Right cardiac atrium (tissue), 5 donors: ENCODE measurements at places on chromosomes 12 and 14.
A peak's percentile ranks its signal among the peaks of the same experiment; 100 is the strongest.

GRCh38 chr12:12428961-12429657, 72.2 kb downstream of the BORCS5 start:
- no peak for DNase-seq

DNA sequence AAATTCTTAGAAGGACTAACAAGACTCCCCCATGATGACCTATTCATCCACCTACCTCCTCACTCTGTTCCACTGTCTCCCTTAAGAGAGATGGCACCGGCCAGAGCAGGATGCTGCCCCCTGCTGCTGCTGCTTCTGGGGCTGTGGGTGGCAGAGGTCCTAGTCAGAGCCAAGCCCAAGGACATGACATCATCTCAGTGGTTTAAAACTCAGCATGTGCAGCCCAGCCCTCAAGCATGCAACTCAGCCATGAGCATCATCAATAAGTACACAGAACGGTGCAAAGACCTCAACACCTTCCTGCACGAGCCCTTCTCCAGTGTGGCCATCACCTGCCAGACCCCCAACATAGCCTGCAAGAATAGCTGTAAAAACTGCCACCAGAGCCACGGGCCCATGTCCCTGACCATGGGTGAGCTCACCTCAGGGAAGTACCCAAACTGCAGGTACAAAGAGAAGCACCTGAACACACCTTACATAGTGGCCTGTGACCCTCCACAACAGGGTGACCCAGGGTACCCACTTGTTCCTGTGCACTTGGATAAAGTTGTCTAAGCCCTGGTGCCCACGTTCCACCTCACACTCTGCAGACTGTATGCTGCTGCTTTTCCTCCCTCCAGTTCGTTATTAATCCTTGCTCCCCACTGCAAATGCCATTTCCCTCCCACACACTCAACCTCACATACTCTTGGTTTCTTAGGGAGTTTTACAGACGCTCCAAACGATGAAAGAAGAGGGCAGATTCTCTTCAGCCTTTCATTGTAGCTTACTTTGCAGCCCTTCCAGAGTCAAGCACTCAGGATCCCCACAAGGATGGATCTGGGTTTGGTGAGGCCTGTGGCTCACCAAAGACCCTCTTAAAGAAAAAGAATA, at the start of gene RNASE8:
Gene RNASE8, plus strand, starts transcription at position 20 of the 873 bp plus-strand sequence. Its CDS starts 71 bp downstream, at position 91.
- no peak for DNase-seq

DNA sequence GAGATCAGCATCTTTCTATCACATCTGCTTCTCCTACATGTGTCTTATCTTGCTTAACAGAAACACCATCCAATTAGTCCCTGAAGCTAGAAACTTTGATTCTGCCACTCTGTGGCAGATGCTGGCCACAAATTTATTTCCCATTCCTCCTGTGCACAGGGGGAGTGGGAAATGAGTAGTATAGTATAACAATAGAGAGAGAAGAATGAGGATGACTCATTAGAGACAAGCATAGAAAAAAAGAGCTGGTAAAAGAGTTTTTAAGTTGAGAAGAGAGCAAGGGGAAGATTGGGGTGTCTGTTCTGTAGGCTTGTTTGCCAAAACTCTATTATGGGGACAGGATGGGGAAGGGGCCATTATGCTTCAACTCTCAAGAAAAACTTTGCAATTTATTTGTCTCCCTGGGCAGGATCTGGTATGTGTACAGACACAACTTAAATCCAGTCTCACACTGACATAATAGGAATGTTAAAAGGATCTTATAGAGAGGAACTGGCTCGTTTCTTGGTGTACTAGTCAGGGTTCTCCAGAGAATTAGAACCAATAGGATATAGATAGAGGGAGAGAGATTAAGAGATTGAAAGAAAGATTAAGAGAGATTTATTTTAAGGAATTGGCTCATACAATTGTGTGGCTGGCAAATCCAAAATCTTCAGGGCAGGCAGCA, 142.6 kb upstream of the CPSF6 start:
- DNase-seq = no peak

DNA sequence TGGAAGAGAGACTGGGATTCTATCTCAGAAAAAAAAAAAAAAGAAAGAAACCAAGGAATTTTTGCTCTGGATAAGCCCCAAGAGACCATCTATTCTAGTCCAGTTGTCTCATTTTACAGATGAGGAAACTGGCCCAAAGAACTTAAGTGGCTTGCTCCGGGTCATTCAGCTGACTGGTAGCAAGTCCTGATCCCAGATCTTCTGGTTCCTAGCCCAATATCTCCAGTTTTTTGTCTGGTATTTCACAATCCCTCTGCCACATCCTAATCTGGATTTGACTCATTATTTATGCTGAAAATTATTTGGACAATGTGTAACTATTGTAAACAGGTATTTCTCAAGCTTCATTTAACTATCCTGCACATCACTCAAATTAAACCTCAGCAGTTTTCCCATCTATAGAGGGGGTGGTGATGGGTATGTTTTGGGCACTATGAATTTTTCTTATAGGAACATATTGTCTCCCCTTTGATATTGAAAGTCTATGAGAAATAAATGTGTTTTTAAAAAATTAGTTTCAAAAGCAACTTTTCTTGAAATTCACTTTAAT, 43.4 kb downstream of the PPP2R5E start:
- DNase-seq = no peak

DNA sequence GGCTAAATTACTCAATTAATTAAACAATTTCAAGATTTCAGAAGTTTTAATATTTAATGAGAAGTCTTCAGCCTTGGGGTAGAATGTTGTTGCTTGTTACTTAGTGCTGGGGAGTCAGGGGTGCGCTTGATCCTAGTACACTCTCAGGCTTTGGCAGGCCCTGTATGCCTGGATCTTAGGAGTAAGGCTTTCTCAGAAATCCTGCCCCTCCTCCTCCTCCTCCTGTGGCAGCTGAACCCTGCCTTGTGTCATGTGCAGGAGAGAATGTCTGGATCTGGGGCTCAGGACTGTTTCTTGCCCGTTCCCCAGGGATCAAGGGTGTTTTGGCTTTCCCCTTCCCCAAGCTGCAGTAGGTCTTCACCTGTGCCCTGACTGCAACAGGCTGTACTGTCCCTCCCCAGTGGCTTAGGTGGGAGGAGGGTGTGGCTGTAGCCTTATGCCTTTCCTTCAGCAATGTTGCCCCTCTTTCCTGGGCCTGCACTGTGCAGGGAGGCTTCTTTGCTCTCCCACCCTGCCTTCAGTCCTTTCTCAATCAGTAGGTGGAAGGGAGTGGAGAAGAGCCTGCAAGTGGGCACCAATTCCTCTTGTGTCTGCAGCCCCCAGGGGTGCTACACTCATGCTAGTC, 108.2 kb downstream of the SLC38A6 start:
- DNase-seq = no peak

- DNase-seq = no peak
Observed at GRCh38 chr12:109266106-109266879, 42.8 kb downstream of the FOXN4 start.

GRCh38 chr12:105930557-105931503, 207.9 kb downstream of the NUAK1 start:
- DNase-seq = no peak

DNA sequence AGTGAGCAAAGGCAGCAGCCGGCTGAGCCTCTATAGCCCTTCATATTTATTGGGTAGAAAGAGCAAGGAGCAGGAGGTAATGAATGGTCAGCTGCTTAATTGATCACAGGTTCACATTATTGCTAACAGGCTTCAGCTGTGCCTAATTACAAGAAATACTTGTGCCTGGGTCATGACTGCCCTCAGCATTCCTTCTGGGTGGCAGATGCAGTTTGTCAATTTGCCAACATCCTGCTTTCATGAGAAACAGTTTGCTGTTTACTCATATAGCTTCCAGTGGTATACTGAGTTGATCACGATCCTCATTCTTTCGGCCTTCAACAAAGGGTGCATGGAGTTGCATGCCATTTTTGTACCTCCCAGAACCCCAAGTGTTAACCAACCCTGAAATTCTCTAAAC, 81.0 kb upstream of the PLEKHG7 start:
- DNase-seq = no peak

- peak; percentile 50 for DNase-seq
Observed at GRCh38 chr12:20629414-20630156, 65.5 kb upstream of the SLCO1C1 start.

DNA sequence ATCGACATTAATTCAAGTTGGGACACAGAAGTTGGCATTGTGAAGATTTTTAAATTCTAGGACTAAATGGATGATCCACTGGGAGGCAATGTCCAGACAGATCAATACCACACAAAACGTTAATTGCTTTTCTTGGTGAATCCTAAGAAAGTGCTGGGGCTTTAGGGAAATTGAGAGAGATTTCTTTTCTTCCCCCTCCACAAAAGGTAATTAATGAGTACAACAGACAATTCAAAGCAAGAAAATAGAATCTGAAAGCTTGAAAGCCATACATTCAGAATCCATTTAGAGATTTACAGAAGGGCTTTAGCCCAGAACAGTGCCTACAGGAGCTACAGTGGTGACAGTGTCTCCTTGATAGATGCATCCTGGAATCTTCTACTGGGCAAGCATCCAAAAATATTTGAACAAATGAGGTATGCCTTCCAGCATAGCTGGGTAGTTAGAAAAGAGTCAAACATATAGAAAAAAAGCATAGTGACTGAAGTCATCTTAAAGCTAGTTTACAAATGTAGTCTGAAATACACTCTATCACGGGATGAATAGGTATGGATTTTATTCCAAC, 718.1 kb downstream of the DIO2 start:
- DNase-seq = no peak

DNA sequence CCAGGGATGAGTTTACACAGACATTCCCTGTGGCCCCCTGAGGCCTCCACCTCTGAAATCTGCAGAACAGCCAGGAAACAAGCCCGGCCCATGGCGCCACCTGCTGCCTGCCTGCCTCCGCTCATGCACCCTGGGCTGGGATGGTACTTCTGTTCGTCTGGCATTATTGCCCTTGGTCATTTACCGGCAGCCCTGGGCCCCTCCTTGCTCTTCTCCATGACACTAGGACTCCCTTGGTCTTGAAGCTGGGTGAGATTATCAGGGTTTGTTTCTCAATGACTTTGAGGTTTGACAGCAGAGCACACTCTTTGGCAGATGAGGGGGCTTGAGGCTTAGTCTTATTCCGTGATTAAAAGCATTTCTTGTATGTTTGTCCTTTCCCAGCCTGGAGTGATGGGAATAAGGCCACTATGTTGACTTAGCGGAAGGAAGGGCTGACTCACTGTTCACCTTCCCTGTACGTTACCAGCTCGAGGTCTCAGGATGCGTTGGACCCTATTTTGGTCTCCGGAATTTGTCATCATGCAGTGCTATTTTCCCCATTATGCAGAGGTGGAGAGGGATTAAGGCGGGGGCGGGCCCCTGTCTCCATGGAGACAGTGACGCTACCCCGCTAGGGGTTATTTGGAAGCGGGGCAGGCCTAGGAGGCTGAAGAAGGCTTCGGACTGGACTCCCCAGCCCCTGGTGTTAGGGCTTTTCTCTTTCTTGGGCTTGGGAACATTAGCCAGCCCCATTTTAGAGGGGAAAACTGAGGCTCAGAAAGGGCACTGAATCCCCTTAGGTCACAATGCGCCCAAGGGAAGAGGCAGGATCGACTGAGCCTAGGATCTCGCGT, 706 bp upstream of the PEX5 start:
- DNase-seq = peak; percentile 66

DNA sequence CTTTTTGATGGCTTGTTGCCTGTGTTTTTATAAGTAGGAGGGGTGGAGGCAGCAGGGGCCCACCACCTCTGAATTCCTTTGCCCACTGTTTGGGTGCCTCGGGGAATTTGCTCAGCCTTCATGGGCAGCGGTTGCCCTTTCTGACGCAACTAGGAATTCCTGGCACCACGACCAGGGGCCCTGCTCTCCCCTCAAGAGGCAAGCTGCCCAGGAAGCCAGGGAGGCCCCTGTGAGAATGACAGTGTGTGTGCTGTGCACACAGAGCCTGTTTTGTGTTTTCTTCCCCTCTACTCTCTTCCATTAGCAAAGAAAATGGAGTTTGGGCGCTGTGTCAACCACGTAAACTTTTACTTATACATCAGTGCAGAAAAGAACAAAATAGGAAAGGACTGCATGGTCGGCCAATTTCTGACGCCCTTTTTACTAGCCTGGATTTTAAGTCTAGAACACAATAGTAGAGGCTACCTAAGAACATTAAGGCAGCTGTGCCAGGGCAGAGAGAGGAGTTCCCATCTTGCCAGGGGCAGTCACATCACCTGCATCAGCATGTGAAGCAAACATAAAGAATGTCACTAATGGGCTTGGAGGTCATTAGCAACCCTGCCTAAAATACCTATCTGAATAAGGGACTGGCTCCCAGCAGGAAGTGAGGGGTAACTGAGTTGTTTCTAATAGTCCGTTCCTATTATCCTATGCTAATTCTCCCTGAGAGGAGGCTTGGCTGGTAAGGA, 17.9 kb upstream of the PTGR2 start:
- peak; percentile 80 for DNase-seq

DNA sequence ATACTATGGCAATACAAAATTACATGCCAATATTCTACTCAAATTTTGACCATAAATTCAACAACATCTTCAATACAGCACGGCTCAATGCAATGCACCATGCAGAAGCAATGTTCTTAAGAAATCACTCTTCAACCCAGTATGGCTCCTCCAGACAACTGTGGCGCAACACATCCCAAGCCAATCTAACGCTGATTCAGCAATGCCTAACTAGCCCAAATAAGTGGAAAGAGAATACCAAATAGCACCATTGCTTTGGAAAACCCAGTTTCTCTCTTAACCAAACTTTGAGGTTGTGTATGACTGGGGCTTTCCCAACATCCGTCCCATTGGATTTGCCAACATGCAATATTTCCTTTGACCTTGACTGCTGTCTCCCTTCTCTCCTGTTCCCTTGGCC, 211.1 kb upstream of the TBX3 start:
- DNase-seq = no peak
